Fibroblast of skin of back (primary cell): ENCODE measurements at places on chromosomes 12 and 14.

GRCh38 chr14:21868442-21869046 is 194.9 kb upstream of the OR4E1 start:
- DNase-seq: peak; percentile 11

DNA sequence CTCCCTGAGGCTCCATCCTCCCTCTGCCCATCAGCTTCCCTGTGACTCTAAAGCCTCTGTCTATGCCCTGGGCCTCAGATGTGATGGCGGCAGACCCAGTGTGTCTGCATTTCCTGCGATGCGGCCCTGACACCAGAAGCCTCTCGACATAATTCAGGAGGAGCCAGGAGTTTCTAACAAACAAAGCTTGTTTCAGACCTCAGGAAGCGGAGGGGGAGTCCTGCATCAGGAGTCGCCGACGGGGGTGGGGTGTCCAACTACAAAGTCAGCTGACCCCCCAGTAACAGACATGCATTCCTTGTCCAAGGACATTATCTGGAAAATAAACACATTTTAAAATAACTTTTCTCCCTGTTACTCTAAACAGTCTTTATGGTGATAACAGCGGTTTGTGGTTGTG is 167.5 kb downstream of the DPF3 start:
- no peak for DNase-seq

DNA sequence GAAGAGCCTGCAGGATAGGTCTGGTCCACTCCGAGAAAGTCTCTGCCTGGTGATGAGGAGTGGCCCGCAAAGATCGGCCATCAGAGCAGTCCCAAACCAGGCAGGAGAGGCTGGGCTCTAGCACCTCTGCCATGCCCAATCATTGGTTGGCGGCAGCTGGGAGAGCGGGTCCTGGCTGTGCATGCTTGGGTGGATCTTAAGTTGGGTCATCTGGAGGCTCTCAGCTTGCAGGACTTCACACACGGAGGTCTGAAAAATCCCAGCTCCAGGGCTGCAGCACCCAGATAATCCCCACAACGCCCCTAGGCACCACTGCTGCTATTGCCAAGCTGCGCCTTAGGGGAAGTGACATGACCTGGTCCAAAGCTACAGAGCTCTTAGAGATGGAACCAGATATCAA is 766.7 kb upstream of the TBX3 start:
- DNase-seq: no peak

- no peak for DNase-seq
Observed at GRCh38 chr14:76591266-76591665, 170.0 kb upstream of the VASH1 start.

DNA sequence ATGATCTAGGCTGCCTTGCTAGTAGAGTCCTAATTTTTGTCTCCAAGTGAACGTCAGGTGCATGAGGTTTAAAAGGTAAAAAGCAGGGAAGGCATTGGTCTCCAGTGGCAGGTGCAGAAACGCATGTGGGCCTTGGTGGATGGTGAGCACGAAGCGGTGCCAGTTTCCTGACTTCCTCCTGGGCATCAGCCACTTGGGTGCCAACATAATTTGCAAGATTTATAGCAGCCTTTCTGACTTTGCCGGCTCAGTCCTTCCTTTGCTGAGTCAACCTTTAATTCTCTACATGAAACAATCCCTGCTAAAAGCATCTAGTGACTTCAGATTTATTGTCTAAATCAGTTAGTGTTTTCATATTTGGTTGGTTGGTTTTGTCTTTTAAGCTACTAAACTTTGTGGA is 355.7 kb upstream of the TMEM132C start:
- DNase-seq: no peak

DNA sequence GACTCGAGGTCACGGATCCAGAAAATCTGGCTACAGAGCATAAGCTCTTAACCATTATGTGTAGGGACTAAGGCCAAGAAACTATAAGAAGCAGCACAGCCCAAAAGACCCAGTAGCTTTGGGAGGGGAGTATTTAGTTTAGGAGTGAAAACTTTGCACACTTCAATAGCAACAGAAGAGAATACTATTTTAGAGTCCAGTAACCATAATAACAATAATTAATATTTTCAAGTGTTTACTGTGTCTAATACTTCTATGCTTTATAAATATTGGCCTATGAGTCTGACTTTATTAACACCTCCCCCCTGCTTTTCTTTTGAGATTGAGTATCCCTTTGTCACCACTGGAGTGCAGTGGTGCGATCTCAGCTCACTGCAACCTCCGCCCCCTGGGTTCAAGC is 82.8 kb downstream of the SUDS3 start:
- no peak for DNase-seq

GRCh38 chr14:31945701-31946100 is 131.4 kb upstream of the ARHGAP5 start:
- no peak for DNase-seq

DNA sequence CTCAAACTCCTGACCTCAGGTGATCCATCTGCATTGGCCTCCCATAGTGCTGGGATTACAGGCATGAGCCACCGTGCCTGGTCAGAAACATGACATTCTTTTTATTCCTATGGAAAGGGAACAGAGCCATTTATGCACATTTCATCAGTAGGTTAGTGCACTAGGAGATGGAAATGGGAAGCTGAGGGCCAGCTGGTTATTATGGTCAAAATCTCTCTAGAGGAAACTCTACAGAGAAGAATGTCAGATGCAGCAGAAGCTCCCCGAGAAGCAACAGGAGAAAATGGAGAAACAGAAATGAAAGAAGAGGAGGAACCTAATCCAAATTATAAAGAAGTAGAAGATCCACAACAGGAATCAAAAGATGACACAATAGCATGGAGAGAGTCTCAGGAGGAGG is 2.7 kb downstream of the CFAP251 start:
- DNase-seq: no peak

- DNase-seq: no peak
Observed at GRCh38 chr14:56554301-56554700, 25.3 kb upstream of the TMEM260 start.

DNA sequence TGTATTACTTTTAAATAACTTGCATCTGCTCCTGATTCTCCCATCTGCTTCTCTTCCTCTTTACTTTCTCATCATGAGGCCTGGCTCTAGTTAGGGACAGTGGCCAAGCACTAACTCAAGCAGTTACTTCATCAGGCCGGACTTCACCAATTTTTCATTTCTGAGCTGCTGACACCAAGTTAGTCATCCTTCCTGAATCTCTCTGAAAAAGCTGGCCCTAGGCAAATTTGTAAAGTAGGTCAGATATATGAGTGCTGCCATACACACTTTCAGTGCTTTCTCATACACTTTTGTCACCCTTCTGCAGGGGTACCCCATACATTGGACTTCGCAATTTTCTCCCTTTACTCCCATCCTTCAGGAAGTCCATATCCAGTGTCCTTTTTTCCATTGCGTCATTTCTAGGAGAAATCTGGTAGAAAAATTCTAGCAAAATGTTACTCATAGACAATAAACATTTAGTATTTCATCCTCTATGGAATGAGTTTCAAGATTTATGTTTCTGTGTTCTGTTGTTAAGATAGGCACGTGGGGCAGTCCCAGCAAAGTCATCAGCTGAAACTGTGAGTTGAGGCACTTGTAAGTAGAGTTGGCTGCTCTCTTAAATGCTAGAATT is 276.8 kb upstream of the TMPO start:
- DNase-seq: peak; percentile 67

DNA sequence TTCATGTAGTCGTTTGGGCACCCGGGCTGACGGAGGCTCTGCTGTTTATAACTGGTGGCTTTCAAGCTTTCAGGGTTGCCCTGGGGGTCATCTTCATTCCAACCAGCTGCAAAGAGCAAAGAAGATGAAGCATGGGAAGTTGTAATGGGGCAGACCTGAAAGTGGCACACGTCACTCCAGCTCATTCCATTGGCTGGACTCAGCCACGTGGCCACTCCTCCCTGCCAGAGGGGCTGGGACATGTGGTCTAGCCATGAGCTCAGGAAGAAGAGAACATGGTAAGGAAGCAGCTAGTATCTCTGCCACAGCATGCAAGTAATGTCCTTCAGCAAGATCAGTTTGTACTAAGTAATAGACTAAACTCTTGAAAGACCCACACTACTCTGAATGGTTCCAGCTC is 51.7 kb upstream of the FERMT2 start:
- peak; percentile 27 for DNase-seq
